EH (cell line): ENCODE measurements at places on chromosomes 6 and 20.
A peak's percentile ranks its signal among the peaks of the same experiment; 100 is the strongest.

DNA sequence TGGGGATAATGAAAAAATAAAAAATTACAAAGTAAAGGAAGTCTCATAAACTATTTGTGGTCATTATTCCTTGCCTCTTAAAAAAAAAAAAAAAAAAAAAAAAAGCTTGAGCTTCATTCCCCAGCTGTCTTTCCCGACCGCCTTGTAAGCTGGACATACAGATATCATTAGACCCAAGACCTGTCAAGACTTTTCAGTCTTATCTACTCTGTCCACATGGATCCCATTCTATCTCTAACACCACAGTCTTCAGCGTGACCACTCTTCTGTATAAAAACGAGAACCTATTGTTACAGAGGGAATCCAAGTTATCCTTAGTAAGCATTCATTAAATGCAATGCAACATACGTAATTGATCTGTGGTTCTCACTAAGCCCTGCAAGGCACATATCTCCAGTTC, 423.5 kb downstream of the MEI4 start:
- DNase-seq, result no peak

- no peak for DNase-seq
Measured at GRCh38 chr6:33710296-33711121, 991 bp downstream of the UQCC2 start.

GRCh38 chr6:88823998-88824397, 139.4 kb downstream of the RNGTT start:
- peak; percentile 72 for DNase-seq

DNA sequence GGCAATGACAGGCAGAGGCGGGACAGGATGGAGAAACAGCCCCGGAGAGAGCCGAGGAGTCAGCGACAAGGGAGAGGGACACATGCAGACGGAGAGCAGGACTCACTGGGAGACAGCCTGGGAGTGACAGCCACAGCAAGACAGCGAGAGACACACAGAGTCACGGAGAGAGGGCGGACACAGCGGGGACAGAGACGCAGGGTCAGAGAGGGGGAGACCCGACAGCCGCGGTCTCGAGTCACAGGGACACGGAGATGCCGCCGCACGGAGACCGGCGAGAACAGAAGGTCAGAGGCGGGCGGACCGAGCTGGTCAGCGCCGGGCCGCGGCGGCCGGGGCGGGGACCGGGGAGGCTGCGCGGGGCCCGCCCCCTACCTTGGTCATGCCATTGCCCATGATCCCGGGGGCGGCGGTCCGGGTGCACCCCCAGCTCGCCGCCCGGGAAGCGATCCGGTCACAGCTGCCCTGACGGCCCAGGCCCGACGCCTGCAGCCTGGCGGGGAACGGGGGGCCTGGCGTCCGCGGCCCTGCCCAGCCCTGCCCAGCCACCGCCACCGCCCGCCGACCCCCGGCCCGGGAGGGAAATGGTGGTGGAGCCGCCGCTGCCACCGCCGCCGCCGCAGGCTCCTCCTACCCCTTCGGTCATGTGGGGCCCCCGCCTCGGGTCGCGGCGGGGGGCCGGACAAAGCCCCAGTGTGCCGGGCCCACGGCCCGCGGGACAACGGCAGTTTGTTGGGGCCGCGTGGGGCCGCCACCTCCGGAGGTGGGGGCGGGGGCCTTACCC, at the start of the genes DUSP15 and TTLL9:
Gene DUSP15, minus strand, starts transcription at position 586 of the 784 bp plus-strand sequence. Its CDS starts 190 bp downstream, at position 396.
Gene TTLL9, plus strand, starts transcription at position 693 of the 784 bp plus-strand sequence. CDS start 493 bp downstream, outside the sequence.
- peak; percentile 8 for DNase-seq

DNA sequence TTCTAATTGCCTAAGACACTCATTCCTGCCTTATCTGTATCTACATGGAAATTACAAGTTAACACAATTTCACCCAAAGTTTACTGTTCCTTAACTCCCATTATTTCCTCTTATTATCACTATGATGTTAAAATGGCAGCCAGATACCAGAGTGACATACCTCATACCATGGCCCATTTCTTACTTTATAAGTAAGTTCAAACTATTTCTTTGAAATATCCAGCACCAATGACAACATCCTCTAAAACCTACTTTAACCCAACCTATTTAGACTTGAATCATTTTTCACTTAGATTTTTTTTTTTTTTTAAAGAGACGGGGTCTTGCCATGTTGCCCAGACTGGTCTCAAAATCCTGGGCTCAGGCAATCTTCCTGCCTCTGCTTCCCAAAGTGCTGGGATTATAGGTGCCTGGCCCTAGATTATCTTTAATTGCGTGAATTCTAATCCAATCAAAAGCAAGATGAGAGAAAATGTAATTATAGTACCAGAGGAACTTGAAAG, 10.0 kb downstream of the REV3L start:
- no peak for DNase-seq
